NCI-H446 (cell line): ENCODE measurements at places on chromosomes 16 and 17.
A peak's percentile ranks its signal among the peaks of the same experiment; 100 is the strongest.

- DNase-seq: peak; percentile 7
Measured at GRCh38 chr16:12092544-12092921, 116.0 kb downstream of the SNX29 start.

DNA sequence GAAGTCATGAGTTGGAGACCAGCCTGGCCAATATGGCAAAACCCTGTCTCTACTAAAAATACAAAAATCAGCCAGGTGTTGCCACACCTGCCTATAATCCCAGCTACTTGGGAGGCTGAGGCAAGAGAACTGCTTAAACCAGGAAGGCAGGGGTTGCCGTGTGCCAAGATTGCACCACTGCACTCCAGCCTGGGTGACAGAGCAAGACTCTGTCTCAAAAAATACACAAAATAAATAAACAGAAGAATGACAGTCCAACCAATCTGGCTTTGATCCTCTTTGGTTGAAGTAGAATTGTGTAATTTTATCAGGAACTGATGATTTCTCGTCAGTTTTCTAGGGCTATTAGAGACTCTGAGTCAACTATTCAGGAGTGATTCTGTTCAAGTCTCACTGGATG, 79.4 kb downstream of the SLC5A11 start:
- DNase-seq: no peak

DNA sequence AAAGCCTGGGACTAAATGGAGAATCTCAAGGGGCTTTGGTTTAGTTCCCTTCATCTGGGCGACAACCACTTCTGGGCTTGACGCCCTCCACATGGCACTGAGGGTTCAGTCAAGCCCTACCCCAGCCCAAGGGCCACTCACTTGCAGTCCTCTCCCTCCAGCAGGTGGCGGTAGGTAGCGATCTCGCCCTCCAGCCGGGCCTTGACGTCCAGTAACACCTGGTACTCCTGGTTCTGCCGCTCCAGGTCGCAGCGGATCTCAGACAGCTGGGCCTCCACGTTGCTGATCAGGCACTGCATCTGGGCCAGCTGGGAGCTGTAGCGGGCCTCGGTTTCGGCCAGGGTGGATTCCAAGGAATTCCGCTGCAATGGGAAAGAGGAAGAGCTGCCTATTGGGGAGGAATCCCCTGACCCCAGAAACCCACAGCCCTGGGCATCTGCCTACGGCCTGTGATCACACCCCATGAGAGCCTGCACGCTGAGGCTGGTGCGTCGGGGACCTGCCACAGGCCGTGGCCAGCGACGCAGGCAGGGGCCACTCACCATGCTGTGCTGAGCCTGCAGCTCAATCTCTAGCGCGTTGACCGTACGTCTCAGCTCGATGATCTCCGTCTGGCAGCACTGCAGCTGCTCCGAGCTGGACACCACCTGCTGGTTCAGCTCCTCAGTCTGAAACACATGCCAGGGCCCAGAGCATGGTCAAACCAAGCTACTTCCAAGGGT, 2.7 kb downstream of the KRT36 start:
- DNase-seq: no peak

GRCh38 chr17:58337600-58338453, 9.2 kb upstream of the TSPOAP1 start:
- DNase-seq: peak; percentile 17

- DNase-seq: no peak
Measured at GRCh38 chr17:78294776-78295175, 63.3 kb downstream of the TMEM235 start.

- no peak for DNase-seq
Measured at GRCh38 chr16:31201582-31202413, 762 bp downstream of the PYCARD start.

- DNase-seq: no peak
Measured at GRCh38 chr16:67115639-67116038, 5.9 kb downstream of the PHAF1 start.

DNA sequence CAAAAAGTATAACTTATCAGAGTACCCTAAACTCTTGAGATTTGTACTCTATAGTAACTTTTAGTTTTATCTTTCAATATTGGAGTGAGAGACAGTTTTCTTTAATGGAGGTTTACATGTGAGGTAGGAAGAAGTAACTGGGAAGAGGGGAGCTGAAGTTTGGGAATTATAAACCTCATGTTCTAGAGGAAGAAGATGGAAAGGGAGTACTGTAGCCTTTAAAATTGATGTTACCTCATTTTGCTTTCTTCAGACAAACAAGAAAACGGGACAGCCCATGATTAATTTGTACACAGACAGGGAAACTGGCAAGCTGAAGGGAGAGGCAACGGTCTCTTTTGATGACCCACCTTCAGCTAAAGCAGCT, 9.5 kb downstream of the FUS start:
- no peak for DNase-seq

DNA sequence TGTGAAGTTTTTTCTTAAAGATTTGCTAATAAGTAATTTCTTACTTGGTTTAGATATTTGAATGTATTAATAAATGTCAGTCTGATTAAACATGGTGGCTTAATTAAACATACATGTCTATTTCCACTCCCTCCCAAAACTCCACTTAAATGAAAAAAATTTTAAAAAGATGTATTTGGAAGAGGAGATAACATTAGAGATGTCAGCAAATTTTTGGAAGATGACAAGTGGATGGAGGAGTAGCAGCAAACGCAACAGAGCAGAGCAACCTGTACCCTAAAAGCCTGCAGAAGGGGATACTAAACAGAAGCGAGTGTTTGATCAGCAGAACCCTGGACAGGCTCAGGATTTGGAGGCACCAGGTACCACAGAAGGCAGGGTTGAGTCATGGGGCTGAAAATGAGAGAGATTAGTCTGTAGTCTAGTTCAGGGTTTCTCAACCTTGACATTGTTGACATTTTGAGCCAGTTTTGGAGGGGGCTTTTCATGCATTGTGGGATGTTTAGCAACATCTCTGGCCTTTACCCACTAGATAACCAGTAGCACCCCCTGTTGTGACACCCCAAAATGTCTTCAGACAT, 17.8 kb downstream of the LUC7L3 start:
- DNase-seq: no peak

- no peak for DNase-seq
Measured at GRCh38 chr16:68626557-68626956, 18.6 kb upstream of the CDH3 start.

DNA sequence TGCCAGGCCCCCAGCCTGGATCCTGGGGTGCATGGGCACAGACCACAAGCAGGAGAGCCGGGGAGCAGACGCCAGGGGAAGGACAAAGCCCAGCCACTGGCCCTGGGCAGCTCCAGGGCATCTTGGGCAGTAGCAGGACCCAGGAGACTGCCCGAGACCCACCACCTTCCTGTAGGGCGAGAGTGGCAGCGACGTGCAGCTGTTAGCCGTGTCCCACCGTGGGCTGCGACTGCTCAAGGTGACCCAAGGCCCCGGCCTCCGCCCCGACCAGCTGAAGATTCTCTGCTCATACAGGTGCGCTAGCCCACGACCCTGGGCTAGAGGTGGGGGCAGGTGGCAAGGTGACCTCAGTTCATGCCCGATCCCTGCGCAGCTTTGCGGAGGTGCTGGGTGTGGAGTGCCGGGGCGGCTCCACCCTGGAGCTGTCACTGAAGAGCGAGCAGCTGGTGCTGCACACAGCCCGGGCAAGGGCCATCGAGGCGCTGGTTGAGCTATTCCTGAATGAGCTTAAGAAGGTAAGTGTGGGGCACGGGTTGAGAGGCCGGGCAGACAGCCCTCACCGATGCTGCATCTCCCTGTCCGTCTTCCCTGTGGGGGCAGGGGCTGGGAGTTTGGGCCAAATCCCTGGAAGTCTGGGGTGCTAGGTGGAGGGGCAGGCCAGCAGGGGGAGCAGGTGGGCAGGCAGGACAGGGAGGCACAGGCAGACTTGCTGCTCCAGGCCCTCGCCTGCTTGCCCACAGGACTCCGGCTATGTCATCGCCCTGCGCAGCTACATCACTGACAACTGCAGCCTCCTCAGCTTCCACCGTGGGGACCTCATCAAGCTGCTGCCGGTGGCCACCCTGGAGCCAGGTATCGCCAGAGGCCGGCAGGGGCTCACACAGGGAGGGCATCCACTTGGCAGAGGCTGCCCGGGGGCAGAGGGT, 13.5 kb upstream of the SMIM5 start:
- DNase-seq: peak; percentile 25

GRCh38 chr16:52051414-52052172, 495.4 kb downstream of the TOX3 start:
- no peak for DNase-seq

- DNase-seq: no peak
Measured at GRCh38 chr16:67533024-67533560, 4.5 kb downstream of the RIPOR1 start.

- DNase-seq: no peak
Measured at GRCh38 chr17:18986541-18987229, 17.9 kb downstream of the FAM83G start.
